AG08395 (cell line): ENCODE measurements at places on chromosomes 13 and 19.

GRCh38 chr13:114256547-114256946 is 21.9 kb downstream of the CDC16 start:
- no peak for DNase-seq

- peak; percentile 88 for DNase-seq
Measured at GRCh38 chr19:49421039-49421877, 2.0 kb downstream of the PTH2 start.

DNA sequence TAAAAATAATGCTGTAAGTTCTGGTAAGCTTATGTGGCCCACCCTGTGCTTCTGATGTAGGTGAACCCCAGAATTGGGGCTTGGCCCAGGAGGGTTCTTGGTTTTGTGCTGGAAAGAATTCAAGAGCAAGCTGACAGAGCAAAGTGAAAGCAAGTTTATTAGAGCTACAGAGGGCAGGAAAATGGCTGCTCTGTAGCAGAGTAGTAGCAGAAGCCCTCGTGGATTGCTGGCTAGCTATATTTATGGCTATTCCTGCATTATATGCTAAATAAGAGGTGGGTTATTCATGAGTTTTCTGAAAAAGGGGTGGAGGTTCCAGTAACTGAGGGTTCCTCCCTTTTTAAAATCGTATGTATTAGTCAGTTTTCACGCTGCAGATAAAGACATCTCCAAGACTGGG is 20.6 kb upstream of the ZNF599 start:
- DNase-seq, result no peak

DNA sequence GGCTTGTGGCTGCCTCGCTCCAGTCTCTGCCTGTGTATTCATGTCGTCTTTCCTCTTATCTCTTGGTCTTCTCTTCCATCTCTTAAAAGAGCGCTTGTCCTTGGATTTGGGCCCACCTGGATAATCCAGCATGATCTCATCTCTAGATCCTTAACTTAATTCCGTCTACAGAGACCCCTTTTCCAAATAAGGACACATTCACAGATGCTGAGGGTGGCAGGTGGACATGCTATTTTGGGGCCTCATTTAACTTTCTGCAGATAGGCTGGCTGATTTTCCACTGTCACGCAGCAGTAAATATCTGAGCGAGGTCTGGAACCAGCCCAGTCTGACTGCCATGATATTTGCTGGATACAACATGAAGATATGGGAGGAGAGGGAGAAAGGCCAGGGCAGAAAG is 41.5 kb upstream of the TSHZ3 start:
- DNase-seq, result no peak

- no peak for DNase-seq
Measured at GRCh38 chr13:27130979-27131623, 40.5 kb downstream of the USP12 start.

DNA sequence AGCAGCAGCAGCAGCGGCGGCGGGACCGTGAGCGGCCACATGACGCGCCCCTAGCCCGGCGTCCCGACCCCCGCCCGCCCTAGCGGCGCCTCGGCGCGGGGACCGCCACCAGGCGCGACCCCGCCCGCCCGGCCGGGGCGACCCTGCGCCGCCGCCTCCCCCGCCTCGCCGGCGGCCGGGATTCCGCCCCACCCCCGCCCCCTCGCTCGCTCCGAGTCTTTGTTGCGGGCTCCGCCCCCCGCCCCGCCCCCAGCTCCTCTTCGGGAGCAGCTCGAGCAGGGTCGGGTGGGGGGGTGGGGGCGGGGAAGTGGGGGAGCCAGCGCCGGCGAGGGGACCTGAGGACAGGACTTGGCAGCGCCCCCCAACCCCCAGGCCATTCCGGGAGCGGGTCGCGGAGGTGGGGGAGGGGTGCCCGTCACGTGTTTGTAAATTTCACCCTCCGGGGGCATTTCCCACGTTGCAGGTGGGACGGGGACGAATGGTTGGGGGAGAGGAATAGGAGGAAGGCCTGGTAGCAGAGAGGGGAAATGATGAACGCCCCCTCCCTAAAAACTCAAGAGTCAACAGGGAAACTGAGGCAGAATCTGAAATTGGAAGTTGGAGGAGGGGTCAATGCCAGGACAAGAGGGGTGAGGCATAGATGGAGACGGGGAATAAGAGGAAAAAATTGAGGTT is at the start of gene OLFM2:
TSS of gene OLFM2 (minus strand) at position 190 of the 675 bp plus-strand sequence. CDS start at position 41, 149 bp downstream.
- no peak for DNase-seq

- no peak for DNase-seq
Measured at GRCh38 chr13:113577881-113578435, 6.6 kb upstream of the TFDP1 start.

- peak; percentile 43 for DNase-seq
Measured at GRCh38 chr13:33229446-33230177, 55.9 kb downstream of the STARD13 start.

- no peak for DNase-seq
Measured at GRCh38 chr19:31301306-31301980, 47.8 kb downstream of the TSHZ3 start.

DNA sequence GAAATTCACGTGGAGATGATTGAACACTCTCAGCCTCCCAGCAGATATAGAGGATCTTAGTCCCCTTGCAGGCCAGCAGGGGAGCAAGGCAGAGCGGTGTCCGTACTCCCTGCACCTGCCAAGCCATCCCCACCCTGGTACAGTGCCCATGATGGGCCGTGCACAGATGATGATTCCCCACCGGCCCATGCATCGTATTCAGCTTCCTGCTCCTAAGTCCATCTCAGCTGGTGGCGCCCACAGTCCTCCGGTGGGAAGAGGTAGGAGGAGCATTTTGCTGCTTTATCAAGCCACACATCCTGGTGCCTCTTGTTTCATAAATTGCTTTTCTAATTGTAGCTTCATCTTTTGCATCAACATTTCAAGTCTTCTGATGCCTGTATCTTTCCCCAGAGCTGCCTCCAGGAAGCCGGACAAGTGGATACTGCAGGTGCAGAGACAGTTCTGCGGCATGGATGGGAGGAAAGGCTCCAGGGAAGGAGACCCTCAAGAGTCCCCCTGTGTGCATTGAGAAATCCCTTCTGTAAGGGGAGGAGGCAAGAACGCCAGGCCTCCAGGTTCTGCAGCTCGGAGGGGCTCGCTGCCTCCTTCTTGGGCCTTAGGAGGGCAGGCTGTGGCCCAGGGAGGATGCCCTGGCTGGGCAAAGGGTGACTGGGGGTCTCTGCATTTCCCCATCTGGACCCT is 55.3 kb downstream of the F2RL3 start:
- no peak for DNase-seq

- DNase-seq, result no peak
Measured at GRCh38 chr13:99426426-99426825, 74.8 kb upstream of the TM9SF2 start.

GRCh38 chr13:38730332-38730731 is 43.5 kb downstream of the FREM2 start:
- no peak for DNase-seq

GRCh38 chr19:2273356-2274184 is 8.4 kb downstream of the PEAK3 start:
- peak; percentile 80 for DNase-seq

- peak; percentile 66 for DNase-seq
Measured at GRCh38 chr19:30450100-30450499, 77.9 kb downstream of the ZNF536 start.

DNA sequence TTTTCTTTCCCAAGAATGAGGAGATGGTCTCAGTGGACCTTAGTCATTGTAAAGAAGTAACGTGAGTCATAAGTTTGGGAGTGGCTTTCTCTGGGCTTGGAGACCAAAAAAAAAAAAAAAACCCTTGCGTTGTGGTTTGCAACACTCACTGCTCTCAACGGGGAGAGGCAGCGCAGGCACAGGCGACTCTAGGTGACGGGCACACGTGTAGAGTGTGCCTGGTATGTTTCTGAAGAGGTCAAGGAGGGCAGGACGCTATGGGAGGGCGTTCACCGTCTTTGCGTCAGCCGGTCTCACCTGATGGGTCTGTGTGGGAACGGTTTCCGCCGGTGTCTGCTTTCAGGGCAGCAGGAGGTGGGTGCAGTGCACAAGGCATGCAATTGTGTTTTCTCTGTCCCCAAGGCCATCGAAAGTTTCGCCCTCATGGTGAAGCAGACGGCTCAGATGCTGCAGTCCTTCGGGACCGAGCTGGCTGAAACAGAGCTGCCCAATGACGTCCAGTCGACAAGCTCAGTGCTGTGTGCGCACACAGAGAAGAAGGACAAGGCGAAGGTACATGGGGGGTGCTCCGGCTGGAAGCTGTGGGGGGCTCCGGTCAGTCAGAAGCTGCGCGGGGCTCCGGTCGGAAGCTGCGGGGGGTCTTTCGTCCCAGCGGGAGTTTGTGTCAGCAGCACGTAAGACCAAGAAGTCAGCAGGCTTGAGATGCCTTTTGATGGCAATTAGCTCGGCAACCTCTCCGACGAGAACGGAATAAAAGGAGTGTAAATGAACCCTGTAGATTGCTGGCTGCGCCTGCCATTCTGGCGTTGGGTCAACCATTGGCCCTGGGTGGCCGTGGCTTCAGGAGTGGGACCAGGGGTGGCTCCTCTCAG is 40.8 kb upstream of the F7 start:
- DNase-seq, result peak; percentile 69

GRCh38 chr13:98374750-98375149 is 197.7 kb upstream of the RNF113B start:
- no peak for DNase-seq

DNA sequence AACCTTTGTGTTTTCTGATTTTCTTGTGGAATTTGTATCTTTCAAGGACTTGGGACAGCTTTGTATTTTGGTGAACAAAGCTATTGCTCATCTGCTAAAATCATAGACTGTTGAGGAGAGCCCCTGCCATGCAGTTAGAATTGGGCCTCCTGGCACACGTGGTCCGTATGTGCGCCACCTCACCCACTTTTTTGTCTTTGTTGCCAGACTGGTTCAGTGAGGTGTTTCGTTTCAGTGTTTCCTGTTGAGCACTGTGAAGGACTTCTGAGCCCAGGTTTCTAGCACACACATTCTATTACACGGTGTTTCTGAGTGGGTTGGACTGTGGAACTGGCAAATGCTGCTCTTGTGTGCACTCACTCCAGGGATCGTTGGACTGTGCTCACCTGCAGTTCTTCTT is 37.6 kb upstream of the RNF113B start:
- no peak for DNase-seq

DNA sequence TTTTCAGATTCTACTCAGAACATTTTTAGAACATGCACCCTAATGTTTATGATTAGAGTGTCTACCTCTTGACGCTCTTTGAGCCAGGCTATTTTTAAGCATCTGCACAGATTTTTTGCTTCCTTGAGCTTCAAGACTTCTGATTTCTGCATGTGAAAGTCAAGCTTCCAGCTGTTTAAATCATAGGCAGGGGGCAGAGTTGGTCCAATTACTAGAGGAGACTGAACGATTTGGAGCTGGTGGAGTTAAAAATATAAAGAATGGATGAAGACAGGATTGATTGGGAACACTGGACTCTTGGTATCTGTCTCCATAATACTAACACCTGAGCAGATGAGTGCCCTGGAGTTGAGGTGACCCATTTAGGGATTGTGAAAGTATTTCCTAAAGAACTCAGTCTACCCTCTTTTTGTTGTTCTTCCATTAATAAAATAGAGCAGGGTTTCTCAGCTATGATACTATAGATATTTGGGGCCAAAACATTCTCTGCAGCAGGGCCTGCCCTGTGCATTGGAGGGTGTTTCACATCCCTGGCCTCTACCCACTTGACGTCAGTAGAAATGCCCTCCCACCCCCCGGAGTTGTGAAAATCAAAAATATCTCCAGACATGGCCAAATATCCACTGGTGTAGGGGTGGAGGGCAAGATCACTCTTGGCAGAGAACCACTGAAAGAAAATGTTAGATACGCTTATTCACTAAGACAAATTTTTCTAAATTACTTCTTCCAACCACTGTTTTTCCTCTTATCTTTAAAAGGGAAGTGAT is 160.1 kb downstream of the COG6 start:
- DNase-seq, result no peak

DNA sequence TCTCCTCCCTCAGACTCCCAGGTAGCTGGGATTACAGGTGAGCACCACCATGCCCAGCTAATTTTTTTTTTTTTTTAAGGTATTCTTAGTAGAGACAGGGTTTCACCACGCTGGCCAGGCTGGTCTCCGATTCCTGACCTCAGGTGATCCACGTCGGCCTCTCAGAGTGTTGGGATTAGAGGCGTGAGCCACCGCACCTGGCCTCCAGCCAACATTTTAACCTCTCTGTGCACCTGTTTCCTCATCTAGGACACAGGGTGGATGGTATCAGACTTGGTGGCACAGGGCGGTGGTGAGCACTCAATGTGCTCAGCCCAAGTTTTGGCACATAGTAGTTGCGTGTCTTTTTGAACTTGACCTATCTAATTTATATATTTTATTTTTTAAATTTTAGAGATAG is 12.5 kb downstream of the APBA3 start:
- no peak for DNase-seq

GRCh38 chr19:3760871-3761361 is 576 bp downstream of the APBA3 start:
- DNase-seq, result no peak

DNA sequence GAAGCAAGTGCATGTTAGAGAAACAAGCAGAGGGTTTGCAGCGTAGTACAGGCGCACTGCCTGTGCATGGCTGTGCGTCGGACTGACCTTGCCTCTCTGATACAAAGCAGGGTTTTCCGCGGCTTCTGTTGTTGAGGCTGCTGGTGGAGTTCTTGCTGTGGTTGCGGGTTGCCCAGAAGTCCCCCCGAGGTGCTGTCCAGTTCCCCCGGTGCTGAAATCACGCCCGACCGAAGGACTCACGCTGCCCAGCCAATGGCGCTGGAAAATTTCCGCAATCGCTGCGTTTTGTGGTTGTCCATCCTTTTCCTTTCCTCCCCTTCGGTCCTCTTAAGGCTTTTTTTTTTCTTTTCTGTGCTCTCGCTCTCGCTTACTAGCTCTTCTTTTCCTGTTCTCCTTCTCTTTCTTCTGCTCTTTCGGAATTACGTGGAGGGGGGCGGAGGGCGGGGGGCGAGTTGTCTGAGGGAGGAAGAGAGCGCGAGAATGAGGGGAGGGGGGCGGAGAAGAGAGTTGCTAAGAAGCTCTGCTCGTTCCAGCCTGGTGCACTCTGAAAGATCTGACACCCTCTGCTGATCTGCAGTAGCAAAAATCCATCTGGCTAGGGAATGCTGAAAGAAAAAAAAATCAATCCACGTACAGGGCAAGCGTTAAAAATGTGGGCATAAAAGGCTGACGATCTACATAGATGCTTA is at the start of gene SLITRK1:
TSS of gene SLITRK1 (minus strand) at position 558 of the 689 bp plus-strand sequence. CDS start 967 bp downstream, outside the sequence.
- no peak for DNase-seq

DNA sequence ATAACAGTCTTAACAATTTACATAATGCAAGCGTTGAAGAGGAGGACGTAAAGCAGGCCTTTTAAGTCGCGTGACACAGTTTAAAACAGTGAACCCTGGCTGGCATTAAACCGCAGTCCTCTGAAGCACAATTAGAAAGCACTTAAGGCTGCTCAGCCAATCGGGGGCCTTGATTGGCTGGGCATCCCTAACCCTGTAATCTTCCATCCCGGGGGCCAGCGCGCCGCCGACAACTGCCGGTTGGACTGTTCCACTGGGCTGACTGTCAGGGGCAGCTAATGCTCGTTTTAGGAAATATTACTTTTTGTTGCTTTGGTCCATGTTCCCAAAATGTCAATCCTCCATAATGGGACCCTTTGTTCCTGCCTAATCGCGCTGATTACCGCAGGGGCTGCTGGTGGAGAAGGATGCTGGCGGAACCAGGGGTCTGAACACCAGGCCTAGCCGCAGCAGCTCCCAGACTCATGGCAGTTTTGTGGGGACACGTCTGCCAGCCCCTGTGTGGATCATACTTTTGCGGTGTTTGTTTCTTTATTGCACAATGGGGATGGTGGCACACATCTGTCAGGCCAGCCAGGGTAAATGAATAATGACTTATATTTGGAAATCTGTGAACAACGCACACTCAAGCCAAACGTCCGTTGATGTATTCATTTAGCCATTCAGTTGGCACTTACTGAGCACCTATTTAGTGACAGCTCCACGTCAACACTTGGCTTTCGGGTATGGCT is 127.1 kb upstream of the SPACA7 start:
- no peak for DNase-seq

- DNase-seq, result no peak
Measured at GRCh38 chr13:106381091-106381490, 154.4 kb downstream of the EFNB2 start.
